ENCODE measurements at places on chromosomes 2 and 18.

- no peak for DNase-seq
Measured at GRCh38 chr2:224910574-224910925, 131.7 kb downstream of the DOCK10 start.

DNA sequence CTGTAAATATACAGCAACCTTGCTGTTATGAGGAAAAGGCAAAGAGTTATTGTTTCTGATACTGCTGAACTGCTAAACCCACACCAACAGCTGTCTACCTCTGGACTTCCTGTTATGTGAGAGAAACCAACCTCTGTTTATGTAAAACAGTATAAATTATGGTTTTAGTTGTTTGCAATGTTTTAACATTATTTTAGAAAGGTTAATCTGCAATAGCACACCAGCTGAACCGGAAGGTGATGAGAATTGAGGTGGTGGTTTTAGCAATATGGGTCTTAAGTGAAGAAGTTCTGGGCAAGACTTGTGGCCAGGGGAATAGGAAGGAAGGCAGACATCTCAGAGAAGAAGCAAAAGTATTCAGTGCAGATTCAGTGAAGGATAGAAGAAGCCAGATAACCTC, 237.8 kb downstream of the PLCL1 start:
- DNase-seq, result no peak

DNA sequence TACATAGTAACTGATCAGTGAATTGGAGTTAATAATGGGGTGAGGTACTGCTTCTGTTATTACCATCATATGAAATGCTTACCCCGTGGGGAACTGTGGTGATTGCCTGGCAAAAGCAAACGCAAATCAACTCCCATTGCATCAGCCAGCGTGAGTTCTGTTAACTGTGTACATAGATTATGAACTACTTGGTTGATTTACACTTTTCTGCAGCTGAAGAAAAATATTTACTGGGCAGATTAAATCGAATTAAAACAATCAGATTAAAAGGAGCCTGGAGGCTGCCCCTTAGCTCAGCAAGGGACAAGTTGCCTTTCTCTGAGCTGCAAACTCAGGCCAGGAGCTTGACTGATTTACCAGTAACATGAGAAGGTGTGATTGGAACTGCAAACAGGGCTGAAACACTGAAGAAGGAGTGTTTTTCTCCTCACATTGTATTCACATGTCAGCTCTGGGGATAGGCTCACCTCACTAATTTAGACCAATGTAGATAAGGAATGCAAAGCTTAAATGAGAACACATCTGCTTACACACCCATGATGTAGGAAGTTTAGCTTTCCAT, 220.1 kb downstream of the OSR1 start:
- DNase-seq, result no peak

GRCh38 chr2:137437386-137437785, 526.9 kb upstream of the HNMT start:
- no peak for DNase-seq

GRCh38 chr18:3454365-3455089, 4.6 kb downstream of the TGIF1 start:
- no peak for DNase-seq

- no peak for DNase-seq
Measured at GRCh38 chr2:133142087-133142486, 426.2 kb downstream of the NCKAP5 start.

- DNase-seq, result no peak
Measured at GRCh38 chr2:26312471-26312870, 33.5 kb upstream of the SELENOI start.

DNA sequence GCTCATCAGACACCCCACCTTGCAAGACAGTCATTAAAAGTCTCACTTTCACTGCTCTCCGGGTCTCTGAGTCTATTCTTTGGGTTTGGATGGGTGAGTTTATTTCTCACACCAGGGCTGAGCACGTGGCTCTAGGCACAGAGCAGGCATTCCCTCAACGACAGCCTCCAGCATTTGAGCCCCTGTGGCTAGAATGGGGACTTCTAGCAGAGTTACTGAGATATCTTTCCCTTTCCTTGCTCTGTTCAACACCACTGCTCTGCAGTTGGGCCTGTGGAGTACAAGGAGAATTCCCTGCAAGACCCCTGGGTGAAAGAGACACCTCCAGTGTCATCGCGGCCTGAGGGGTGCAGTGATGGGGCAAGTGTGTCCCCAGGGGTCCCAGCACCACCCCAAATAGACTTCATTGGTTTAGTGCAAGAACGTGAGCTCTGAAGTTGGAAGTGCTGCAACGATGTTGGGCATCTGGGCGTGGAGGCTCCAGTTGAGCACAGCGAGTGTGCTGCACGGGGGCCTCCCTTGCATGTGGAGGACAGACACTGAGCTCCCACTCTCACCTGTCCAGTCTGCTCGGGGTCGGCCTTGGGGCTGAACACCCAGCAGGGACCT, 184.1 kb upstream of the HS6ST1 start:
- no peak for DNase-seq

- no peak for DNase-seq
Measured at GRCh38 chr2:149225446-149225845, 104.9 kb upstream of the LYPD6 start.

DNA sequence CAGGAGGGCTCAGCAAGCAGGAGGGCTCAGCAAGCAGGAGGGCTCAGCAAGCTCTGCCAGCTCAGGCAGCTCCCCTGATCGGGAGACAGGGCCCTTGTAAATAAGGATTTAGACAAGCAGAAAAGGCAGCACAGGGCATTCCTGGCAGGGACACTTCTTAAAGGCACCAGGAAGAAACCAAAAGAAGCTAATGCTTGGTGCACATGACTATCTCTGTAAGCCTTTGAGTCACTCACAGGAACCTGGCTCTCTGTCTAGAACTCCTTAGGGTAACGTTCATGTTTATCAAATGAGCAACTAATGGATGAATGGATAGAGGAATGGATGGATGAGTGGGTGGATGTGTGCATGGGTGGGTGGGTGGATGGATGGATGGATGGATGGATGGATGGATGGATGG, 28.4 kb downstream of the TMEM37 start:
- DNase-seq, result no peak

DNA sequence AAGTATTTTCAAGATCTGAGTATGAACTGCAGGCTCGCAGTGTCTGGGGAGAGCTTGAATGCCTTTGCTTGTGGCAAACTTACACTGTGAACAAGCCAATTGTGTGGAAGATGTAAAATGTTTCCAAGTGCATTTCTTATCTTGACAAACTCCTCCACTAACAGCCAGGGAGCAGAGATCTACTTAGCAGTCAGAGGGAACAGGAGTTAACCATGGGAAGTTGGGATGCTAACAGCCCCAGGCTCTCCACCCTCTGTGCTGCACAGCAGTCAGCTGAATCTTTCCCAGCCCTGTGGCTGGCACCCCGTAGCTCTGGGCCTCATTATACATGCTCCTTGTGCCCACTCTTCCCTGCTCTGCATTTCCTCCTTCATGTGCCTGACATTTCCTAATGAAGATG, 450.2 kb downstream of the TSN start:
- DNase-seq, result no peak

GRCh38 chr18:69528435-69528834, 127.7 kb downstream of the DOK6 start:
- DNase-seq, result no peak

DNA sequence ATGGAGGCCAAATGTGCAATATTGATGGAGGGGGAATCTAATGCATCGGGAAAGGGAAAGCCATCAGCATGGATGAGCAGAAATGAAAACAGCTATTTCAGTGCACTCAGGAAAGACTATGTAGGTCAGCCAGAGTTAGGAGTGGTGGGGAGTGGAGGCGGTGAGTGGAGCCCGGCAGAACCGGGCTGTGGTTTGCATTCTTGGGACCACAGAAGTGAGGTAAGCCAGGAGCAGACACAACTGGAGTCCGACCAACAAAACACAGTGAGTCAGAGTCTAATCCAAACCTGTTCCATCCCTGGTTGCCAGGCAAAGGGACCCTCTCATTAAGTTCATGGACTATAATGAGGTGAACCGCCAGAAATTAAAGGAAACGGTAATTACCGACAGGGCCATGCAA, 61.1 kb upstream of the RAB12 start:
- DNase-seq, result no peak

DNA sequence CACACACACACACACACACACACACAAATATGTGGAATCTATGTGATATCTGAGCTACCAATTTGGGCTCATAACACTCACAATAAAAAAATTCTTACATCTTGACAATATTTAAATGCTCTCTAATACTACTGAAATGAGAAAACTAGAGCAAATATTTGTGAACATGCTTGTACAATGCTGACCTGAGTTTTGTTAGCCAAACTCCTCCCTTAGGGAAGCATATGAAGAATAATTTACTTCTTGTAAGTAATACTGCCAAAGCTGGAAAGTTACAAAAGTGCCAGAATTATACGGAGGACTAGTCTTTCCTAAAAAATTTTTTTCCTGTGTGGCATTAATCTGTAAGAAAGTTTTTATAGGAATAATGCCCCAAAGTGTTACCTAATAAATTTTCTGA, 18.5 kb downstream of the MBD2 start:
- no peak for DNase-seq

GRCh38 chr2:44954889-44955592, 13.5 kb downstream of the SIX3 start:
- no peak for DNase-seq

Data from stimulated activated CD4-positive, alpha-beta T cell treated with anti-CD3 and anti-CD28 coated beads, Interleukin-1b, Interleukin-23, amount 100 ng/mL, for 1 hour (primary cell).